ENCODE measurements at places on chromosomes 1 and 21.

DNA sequence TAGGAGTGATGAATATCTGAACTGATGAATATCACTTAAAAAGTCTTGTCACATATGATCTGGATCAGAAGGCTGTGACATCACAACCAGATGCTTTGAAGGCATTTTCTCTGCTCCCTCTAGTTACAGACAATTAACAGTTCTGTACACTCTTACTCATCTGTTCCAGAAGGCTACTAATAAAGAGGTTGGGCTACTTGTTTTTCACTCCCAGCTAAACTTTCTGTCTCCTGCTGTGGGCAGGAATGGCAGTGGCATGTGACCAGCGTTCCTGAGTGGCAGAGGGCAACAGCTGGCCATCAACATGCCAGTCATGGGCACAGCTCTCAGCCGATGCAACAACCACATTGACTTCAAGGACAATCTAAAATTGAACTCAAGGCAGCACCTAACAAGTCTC is 66.7 kb downstream of the SLC45A1 start:
- no peak for DNase-seq

DNA sequence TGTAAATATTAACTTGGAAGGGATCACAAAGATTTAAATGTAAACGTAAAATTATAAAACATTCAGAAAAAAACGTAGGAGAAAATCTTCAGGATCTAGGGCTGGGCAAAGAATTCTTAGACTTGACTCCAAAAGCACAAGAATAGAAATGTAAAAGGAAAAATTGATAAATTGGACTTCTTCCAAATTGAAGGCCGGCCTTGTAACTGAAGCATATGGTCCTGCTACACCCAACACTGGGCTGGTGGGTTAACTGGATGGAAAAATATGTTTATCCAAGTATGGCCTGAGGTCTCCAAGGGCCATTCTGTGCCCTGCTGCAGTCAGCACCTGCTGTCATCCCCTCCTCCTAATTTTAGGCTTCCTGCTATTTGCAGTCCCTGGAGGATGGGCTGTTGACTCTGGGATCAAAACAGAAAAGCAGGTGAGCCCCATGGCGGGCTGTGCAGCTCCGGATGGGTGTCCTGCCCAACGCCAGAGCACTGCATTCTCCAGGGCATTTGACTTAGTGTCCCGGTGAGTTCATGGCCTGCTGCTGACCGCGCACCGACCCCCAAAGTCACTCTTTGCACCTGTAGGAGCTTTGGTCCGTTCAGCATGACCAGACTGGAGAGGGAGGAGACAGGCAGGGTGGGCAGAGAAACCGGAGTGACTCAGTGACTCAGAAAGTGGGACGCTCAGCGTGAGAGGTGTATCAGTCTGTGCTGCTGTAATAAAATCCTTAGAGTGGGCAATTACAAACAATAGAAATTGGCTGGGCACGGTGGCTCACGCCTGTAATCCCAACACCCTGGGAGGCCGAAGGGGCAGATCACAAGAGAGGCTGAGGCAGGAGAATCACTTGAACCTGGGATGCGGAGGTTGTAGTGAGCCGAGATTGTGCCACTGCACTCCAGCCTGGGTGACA is 6.1 kb upstream of the AIRE start:
- DNase-seq: no peak

- no peak for DNase-seq
Measured at GRCh38 chr1:27884006-27884954, 11.9 kb downstream of the THEMIS2 start.

DNA sequence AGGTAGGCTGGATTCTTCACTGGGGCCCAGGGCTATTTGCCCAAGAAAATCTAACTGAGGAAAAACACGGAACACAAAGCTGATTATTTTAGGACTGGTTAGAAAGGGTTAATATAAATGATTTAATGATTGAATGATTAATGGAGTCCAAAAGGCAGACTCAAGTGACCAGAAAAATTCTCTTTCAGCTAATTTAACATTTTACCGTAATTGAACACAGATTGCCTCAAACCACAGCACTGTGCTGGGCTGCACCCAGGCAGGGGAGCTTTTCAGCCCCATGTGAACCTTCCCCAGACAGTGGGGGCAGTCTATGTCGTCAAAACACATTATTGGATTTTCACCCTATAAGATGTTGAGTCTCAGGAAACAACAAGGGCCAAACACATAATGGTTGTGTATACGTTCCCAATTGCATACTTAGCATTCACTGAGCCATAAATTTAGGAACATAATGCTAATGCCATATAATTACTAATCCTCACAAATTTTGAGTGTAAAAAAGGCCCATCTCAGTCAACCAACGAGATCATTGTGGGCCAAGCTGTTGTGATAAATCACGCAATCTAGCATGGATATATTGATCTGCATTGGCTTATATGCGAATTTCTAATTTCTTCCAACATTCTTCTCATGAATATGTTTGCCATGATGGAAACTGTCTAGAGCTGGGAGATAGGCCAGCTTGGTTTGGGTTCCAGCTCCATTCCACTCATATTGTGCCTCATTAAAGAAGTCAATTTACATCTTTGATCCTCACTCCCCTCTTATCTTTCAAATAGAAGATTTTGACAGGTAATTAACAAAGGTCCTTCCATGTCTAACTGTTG is 27.7 kb downstream of the DSCAM start:
- no peak for DNase-seq

GRCh38 chr1:216184126-216184680 is 239.0 kb downstream of the USH2A start:
- no peak for DNase-seq

DNA sequence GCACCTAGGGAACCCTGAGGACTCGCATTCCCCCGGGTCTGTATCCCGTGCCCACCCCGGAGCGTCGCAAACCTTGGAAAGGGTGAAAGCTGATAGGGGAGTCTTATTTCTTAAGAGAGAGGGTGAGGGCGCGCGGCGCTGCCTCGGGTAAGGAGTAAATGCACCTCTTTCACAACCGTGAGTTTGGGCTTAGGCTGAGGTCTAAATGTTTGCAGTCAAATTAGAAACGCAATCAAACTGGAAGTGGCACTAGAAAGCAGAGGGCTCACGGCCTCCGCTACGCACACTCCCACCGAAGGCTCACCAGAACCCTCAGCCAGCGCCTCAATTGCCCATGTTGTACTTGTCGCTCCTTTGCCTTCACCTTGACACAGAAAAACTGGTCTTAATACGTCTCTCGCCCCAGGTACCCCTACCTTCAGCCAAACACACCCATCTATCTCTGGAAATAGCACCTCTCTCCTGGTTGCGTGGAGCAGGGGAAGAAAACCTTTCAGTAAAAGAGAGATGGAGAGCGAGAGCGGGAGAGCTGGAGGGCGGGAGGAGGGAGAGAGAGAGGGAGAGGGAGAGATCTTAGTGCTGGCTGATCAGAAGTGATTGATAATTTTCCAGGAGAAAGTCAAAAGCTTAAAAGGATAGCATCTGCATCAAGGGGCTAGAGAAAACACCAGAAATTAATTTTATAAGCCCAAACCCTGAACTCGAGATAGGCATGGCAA is 1.7 kb upstream of the HLX start:
- DNase-seq: no peak

DNA sequence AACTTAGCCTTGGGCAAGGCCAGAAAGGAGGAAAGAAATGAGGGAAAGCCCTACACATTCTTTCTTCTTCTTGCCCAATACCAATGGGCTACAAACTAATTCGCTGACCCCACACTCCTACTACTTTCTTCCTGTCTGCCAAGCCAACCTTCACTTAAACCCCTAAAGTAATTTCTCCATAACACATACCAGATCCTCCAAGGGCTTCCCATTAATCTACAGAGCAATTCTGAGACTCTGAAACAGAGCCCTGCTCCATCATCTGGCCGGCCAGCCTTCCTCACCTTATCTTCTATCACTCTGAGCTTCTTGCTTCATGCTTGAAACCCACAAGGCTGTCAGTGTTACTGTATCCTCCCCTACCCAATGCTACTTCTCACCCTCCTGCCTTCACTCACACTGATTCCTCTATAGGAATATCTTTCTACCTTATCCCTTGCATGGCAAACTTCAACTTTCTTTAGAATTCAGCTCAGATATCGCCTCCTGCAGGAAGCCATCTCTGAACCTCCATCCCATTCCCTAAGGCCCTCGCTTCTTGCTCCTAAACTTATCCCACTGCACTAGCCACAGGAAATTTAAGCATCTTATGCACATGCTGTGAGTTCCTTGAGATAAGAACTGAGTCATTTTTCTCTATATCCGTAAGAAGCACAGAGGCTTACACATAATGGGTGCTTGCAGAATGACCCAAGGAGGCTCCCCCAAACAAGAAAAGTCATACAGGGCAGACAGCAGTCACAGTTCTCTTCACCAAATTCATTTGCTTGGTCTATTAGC is 81.9 kb downstream of the JAK1 start:
- DNase-seq: no peak

GRCh38 chr1:180691322-180691913 is 59.6 kb downstream of the XPR1 start:
- DNase-seq: no peak

GRCh38 chr1:37995751-37996345 is 6.0 kb upstream of the SF3A3 start:
- DNase-seq: peak; percentile 40

DNA sequence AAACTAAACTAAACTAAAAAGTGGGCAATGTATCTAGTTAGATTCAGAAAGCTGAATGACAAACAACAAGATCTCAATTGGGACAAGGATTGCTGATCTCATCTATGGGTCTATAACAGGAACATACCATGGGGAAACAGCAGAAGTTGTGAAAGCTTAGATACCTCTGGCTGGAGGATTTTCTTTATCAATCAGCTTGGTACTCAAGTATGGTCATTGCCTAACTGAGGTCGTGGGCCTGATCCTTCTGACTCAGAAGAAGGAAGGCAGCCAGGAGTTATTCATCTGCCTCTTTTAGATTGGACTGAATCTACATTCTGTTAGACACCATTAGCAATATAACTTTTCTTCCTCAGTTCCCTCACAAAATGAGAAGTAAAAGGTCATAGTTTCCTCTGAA is 39.7 kb downstream of the DNTTIP2 start:
- no peak for DNase-seq

GRCh38 chr1:229363723-229364122 is 20.9 kb upstream of the CCSAP start:
- no peak for DNase-seq

- DNase-seq: no peak
Measured at GRCh38 chr1:109279615-109280278, 3.2 kb downstream of the PSRC1 start.

GRCh38 chr1:43781574-43781973 is 74.2 kb downstream of the ST3GAL3 start:
- no peak for DNase-seq

GRCh38 chr1:5223206-5223605 is 568.8 kb downstream of the AJAP1 start:
- no peak for DNase-seq

- DNase-seq: no peak
Measured at GRCh38 chr1:47003896-47004403, 19.5 kb upstream of the CYP4X1 start.

- DNase-seq: no peak
Measured at GRCh38 chr1:229196404-229197264, 74.3 kb upstream of the RAB4A start.

- DNase-seq: no peak
Measured at GRCh38 chr1:111192074-111192473, 8.4 kb downstream of the DENND2D start.

GRCh38 chr1:4633346-4633745 is 21.1 kb upstream of the AJAP1 start:
- DNase-seq: no peak

DNA sequence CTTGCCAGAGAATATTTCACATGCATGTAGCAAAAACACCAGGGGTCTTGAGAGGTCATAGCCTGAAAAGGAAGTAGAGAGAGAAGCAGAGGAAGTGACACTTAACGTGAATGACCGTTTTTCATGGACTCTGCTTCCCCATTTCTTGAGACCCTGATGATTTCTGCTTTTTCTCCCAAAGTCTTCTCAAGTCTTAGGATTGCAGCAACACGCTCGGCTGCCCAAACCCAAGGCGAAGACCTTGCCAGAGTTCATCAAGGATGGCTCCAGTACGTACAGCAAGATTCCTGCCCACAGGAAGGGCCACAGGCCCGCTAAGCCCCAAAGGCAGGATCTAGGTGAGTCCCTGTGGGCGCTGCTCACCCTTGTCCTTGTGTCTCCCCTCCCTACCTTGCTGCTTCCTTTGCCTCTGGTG is 12.8 kb downstream of the THEMIS2 start:
- no peak for DNase-seq
